ENCODE measurements at places on chromosomes 3 and 15. TPM values are rescaled to one million over a fixed set of nuclear protein-coding genes. Genes with fewer than 3 reads are reported as not detected.

- no peak for DNase-seq
Observed at GRCh38 chr15:63595688-63596087, 1.5 kb upstream of the FBXL22 start.

DNA sequence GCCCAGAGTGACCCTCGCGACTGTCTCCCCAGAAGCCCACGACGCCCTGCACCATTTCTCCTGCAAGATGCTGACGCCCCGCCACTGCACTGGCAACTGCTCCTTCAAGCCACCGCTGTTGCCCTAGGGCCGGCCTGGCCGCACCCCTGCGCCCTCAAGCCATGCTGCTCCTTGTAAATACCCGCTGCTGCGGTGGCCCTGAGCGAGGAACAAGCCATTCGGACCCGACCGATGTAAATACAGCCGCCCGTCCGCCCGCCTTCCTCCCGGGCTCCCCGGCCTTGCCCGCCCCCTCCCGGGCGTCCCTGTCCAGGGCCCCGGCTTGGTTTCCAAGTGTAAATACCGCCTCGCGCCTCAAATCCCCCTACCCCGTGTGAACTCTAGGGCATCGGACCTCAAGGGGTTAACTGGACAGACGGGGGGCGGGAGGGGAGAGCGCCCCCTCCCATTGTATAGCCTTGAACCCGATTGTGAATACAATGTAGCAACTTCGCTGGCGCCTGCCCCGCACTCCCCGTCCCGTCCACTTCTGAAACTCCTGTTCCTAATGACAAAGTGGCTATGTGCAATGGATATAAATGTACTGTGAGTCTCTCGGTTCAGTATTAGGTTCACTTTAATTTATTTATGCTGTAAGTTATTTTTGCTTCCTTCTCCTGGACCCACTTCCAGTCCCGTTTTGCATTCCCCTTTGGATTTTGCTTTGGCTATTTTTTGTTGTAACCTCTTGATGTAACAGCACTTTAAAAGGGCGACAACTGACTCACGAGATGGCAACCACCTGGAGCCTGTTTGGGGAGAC, 5.9 kb downstream of the RNU6-1 start:
- DNase-seq: no peak

DNA sequence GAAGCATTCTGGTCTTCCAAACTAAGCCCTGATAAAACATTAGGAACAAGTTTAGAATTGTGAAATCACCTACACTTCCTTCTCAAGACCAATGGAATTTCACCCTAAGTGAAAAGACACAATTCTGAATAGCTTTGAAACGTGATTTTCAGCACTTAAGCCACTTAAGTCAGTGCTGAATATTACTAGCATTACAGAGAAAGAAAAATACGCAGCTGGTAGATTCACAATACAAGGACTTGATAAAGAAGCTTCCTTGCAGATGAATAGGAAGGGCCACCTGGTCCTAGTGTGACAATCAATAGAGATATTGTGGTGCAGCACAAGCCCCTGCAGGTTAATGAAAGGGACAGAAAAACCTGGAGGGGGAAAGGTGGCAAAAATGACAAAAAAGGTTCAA, 353.1 kb upstream of the ALCAM start:
- no peak for DNase-seq

DNA sequence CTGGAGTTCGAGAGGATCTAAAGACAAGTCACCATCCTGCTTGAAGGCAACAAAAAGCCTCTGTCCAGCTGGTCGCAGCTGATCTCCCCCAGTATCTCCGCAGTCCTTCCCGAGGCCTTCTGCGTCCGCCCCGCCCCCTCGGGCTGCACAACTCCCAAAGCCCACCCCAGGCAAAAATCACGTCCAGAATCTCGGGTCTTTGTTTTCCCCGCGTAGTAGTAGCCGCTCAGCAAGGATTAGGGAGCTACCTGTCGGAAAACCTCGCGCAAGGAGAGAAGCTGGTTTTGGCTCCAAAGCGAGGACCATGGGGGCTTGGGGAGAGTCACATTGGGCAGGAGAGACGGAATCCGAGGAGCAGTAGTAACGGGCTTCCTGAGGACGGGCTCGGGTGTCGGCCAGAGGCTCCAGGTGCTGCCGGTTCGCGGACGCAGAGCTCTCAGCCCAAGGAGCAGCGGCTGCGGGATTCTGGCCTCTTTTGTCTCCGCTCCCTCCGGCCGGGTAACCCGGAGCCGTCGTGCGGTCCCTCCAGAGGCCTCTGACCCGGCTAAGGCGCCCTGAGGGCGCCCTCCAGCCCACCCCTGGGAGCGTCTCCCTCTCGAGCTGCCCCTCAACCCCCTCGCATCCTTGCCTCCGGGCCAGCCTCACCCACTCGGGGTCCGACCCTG, 401 bp downstream of the ZSCAN29 start:
- peak; percentile 47 for DNase-seq

DNA sequence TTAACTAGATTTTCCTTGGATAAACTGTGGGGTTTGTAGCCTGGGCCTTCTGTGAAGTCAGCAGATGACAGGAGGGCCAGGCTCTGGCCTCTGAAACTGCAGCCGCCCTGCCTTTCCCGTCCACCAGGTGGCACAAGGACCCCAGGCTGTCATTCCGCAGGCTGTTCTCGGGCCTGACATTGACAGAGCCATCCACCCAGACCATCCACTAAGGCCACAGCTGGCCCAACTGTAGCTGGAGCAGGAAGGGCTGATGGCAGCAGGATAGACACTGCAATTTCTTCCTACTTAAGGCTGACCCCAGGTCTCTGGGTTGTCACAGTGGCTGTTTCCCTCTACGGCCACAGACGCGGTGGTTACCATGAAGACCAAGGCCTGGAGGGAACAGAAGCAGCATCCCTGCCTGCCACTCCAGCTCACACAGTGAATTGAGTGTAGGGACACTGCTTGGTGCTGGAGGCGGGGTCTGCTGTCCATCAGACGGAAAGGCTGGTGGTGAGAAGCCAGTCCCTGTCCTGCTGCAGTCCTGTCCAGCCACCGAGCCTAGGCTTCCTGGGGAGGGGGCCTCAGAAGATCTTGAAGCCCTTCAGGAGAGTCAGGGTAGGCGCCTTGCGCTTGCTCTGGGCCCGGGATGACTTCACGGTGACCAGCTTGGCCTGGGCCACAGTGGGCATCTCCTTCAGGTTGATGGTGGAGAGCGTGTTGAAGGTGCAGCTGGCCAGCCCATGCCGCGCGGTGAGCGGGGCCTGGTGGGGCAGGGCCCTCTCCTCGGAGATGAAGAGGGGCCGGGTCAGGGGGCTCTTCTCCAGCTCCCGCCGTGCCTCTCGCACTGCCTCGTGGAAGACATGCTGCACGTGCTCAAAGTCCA, 9.4 kb downstream of the SLC51B start:
- peak; percentile 68 for DNase-seq

DNA sequence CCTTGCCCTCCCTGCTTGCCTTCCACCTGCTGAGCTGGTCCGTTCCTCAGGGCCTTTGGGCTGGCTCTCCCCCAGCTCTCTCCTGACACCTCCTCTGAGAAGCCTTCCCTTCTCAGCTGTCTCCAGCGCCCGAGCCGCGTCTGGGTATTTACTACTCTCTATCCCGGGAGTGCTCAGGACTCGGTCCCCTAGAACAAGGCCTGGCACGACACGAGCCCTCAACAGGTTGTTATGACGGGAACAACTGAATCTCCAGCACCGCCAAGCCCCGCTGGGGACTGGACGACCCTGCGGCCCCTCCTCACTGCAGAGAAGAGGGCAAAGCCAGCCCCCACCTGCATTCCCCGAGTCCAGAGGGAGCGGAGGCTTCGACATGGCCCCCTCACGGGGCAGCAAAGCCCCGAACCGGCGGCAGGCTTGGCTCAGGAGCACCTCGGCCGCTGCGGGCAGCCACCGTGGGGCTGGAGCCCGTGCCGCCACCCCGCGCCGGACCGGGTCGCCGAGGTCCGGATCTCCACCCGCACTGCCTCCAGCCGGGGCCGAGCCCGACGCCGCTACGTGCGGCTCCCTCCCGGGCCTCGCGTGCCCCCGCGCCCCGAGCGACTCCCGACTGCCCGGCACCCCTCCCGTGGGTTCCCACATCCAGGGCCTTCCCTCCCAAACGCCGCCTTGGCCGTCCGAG, 792 bp downstream of the TPRA1 start:
- no peak for DNase-seq

- DNase-seq: peak; percentile 28
Observed at GRCh38 chr3:32703491-32703972, 18.5 kb downstream of the CNOT10 start.

SLC15A2 gene
- 0.18 TPM for total RNA-seq

DOCK3 gene
- under 0.01 TPM for total RNA-seq

RPUSD2 gene
- total RNA-seq: 11.9 TPM

ACTRT3 gene
- 2.5 TPM for total RNA-seq

MAGEF1 gene
- 16.4 TPM for total RNA-seq
